Breast epithelium (tissue), 4 donors: ENCODE measurements at places on chromosomes 1 and 21.
A peak's percentile ranks its signal among the peaks of the same experiment; 100 is the strongest.

- no peak for DNase-seq
- no peaks in the 10 kb centered on the region for H3K4me1 ChIP-seq
- no peaks in the 10 kb centered on the region for H3K27me3 ChIP-seq
Observed at GRCh38 chr1:174884038-174884437, 115.7 kb upstream of the CACYBP start.

DNA sequence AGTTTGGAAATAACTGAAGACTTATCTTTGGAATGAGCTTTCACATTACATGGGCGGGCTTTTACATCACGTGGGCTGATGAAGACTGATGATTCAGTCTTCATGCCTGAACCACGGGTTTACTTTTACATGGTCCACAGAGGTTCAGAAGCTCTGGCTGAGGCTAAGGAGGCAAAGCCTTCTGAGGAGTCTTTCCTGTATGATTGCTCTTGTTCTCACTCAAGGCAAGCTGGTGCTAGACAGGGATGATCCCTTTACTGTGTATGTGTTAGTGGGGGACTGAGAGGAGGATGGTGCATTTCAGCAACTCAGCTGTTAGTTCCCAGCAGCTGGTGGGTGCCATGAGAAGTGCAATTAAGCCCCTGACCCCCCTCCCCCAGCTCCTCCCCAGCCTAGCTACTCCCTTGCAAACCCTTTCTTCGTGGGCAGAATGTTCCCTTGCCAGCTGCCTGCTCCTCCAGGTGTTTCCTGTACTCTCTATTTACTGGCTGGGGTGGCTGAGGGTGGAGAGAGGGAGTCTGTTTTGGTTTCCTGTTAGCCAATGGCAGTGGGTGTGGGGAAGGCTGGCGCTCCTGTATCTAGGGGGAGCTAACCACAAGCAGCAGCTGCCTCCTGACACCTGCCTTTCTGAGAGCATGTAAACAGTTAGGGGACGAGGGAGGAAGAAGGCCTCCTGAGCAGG lies 15.4 kb downstream of the BTG2 start:
- no peak overlapping the region for H3K4me3 ChIP-seq
- peaks cover 35% of the 10 kb centered on the region for H3K4me1 ChIP-seq
- no peaks in the 10 kb centered on the region for H3K36me3 ChIP-seq
- no peaks in the 10 kb centered on the region for H3K27me3 ChIP-seq
- peak; percentile 75 for DNase-seq

GRCh38 chr1:169595764-169596711 lies 9.8 kb upstream of the F5 start:
- H3K4me3 ChIP-seq, result no peak overlapping the region
- DNase-seq, result no peak
- no peak overlapping the region for H3K27ac ChIP-seq
- H3K27me3 ChIP-seq, result no peaks in the 10 kb centered on the region
- no peaks in the 10 kb centered on the region for H3K4me1 ChIP-seq

- no peak overlapping the region for H3K27ac ChIP-seq
- H3K4me3 ChIP-seq, result no peak overlapping the region
- no peak for DNase-seq
- H3K27me3 ChIP-seq, result no peaks in the 10 kb centered on the region
- no peaks in the 10 kb centered on the region for H3K4me1 ChIP-seq
- no peaks in the 10 kb centered on the region for H3K36me3 ChIP-seq
Observed at GRCh38 chr1:46522969-46523320, 28.5 kb downstream of the KNCN start.

GRCh38 chr1:71049951-71050598 lies 2.5 kb upstream of the PTGER3 start:
- no peaks in the 10 kb centered on the region for H3K27me3 ChIP-seq
- no peak overlapping the region for H3K4me3 ChIP-seq
- H3K4me1 ChIP-seq, result no peaks in the 10 kb centered on the region
- H3K36me3 ChIP-seq, result no peaks in the 10 kb centered on the region
- no peak overlapping the region for H3K27ac ChIP-seq

- no peak for DNase-seq
- H3K27ac ChIP-seq, result no peak overlapping the region
- H3K4me3 ChIP-seq, result no peak overlapping the region
- H3K27me3 ChIP-seq, result no peaks in the 10 kb centered on the region
- no peaks in the 10 kb centered on the region for H3K4me1 ChIP-seq
- H3K36me3 ChIP-seq, result no peaks in the 10 kb centered on the region
Observed at GRCh38 chr1:218366322-218367052, 21.4 kb downstream of the TGFB2 start.

DNA sequence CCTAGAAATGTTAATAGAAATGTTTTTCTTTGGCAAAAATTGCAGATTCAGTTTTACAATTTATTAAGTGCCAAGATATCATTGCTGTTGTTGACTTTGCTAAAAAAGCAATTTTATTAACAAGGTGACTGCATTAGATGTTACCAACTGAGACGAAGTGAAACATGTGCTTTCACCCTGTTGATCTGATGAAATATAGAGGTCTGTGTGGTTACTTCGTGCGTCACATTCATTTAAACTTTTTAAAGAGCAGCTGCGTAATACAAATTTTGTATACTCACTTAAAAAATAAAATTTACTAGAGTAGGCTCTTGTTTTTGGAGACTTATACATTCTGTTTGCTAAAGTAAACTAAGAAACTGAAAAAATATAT lies 465.7 kb downstream of the USP25 start:
- H3K36me3 ChIP-seq, result no peaks in the 10 kb centered on the region
- no peak for DNase-seq
- H3K27ac ChIP-seq, result peak overlapping the region; percentile 81
- H3K27me3 ChIP-seq, result no peaks in the 10 kb centered on the region
- H3K4me3 ChIP-seq, result peak overlapping the region; percentile 46
- H3K4me1 ChIP-seq, result no peaks in the 10 kb centered on the region

GRCh38 chr1:216224233-216224632 lies 199.0 kb downstream of the USH2A start:
- H3K36me3 ChIP-seq, result no peaks in the 10 kb centered on the region
- no peaks in the 10 kb centered on the region for H3K4me1 ChIP-seq
- H3K4me3 ChIP-seq, result no peak overlapping the region
- DNase-seq, result no peak
- H3K27ac ChIP-seq, result no peak overlapping the region

DNA sequence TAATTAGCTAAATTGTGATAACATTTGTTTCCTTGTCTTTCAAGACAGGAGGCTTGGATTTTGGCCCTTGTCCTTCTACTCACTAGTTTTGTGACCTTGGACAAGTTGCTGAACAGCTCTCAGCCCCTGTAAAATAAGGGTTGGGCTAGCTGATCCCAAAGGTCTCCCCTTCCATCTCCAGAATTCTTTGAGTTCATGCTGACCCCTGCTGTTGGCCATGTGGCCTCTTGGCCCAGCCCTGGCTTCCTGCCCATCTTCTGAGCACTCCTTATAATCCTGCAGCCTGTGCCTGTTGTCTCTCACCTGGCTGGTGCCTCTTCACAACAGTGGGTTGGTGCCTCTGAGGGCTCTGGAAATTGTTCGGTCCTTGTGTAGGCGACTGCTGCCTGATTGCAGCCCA lies 10.1 kb downstream of the PTGFRN start:
- H3K4me3 ChIP-seq, result no peak overlapping the region
- H3K27ac ChIP-seq, result no peak overlapping the region
- peaks cover 9% of the 10 kb centered on the region for H3K4me1 ChIP-seq
- no peak for DNase-seq
- H3K36me3 ChIP-seq, result no peaks in the 10 kb centered on the region

DNA sequence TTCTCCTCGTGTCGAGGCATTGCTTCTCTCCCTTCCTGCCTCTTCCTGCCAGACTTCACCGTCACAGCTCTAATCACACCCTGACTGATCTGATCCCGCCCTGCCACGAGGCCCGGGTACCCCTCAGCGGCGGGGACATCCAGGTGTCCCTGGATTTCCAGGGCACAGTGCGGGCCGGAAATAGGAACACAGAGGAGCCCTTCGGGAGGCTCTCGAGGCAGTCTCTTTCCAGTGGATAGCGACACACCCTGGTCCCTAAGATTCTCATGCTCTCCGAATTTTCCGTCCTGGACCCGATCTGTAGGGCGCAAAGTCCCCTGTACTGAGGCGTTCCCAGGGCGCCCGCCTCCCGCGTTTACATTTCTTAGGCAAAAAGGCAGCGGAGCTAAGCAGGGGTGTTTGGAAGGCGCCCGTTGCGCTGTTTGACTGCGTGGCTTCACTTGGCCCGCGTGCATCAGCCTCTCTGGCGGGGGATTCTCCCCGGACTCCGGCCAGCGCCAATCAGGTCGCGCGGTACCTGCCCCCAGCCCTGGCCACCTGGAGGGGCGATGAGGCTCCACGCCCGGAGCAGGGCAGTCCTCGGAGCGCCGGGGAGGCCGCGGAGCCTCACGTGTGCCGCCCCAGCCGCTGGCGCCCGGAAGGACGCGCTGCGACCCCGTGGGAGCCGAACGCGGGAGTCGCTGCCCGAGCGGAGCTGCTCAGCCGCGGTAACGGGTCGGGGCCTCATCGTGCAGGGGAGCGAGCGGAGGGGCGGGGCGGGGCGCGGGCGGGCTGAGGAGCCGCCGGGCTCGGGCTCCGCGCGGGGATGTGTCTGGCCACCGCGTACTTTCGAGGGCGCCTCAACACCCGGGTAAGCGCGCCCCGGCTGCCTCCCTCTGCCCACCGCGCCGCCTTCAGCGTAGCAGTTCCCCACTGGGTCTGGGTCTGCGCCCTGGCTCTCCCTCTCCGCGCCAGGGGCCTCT lies at the start of gene FAM163A:
TSS of gene FAM163A (plus strand) at position 575 of the 962 bp plus-strand sequence. CDS start 69,807 bp downstream, outside the sequence.
- H3K36me3 ChIP-seq, result no peaks in the 10 kb centered on the region
- no peak within 1 kb of the TSS for H3K27ac ChIP-seq
- no peak for DNase-seq
- H3K4me3 ChIP-seq, result peak within 1 kb of the TSS; percentile 40
